Esophagus squamous epithelium (tissue), 5 donors: ENCODE measurements at places on chromosomes 6 and 20.

GRCh38 chr20:58900397-58900796, 47.9 kb downstream of the GNAS start:
- no peak for DNase-seq

DNA sequence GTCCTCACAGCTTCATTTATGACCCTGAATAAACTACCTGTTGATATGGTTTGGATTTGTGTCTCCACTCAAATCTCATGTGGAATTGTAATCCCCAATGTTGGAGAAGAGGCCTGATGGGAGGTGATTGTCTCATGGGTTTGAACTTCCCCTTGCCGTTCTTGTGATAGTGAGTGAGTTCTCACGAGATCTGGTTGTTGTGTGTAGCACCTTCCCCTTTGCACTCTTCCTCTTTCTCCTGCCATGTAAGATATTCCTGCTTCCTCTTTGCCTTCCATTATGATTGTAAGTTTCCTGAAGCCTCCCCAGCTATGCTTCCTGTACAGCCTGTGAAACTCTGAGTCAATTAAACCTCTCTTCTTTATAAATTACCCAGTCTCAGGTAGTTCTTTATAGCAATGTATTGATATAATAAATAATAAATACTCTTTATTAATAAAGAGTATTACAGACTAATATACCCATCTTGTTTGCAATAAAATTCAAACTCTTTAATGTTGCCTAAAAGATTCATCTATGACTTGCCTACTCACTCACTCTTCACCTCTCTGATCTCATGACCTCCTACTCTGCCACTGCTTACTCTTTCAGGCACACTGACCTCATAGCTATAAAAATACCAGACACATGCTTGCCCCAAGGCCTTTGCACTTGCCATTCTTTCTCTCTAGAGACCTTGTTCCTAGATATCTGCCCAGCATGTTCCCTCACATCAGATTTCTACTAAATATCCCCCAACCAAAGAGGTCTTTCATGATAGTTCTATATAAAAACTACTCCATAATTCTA, 256.4 kb upstream of the MARCKS start:
- DNase-seq = no peak

DNA sequence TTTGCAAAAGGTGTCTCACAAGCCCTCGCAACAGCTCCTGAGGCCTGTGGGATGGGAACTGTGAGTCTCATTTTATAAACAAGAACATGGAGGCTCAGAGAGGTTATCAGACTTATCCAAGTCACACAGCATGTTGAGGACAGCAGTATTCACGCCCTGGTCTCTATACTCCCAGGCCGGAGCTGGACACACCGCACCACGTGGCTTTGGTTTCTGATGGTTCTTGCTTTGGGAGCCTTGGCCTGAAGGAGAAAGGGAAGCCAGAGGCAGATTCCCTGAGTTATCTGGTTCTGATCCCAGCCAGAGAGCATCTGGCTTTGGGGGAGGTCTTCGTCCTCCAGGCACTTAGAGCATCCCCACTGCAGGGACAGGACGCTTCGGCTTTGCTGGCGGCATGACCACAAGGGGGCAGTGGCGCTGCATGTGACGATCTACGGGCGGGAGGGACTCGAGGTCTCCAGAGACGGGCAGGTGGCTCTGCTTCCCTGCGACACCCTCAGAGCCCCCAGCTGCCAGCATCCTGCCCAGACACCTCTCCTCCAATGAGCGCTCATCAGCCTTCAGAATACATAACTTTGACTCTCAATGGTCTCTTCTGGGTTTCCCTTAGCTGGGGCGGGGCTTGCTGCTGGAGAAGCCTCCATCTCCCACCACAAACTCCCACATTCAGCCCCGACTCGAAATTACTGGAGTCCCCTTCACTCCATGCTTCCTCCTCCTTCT, 51.4 kb upstream of the SAYSD1 start:
- no peak for DNase-seq

- no peak for DNase-seq
Observed at GRCh38 chr6:98308564-98308963, 525.8 kb upstream of the POU3F2 start.

DNA sequence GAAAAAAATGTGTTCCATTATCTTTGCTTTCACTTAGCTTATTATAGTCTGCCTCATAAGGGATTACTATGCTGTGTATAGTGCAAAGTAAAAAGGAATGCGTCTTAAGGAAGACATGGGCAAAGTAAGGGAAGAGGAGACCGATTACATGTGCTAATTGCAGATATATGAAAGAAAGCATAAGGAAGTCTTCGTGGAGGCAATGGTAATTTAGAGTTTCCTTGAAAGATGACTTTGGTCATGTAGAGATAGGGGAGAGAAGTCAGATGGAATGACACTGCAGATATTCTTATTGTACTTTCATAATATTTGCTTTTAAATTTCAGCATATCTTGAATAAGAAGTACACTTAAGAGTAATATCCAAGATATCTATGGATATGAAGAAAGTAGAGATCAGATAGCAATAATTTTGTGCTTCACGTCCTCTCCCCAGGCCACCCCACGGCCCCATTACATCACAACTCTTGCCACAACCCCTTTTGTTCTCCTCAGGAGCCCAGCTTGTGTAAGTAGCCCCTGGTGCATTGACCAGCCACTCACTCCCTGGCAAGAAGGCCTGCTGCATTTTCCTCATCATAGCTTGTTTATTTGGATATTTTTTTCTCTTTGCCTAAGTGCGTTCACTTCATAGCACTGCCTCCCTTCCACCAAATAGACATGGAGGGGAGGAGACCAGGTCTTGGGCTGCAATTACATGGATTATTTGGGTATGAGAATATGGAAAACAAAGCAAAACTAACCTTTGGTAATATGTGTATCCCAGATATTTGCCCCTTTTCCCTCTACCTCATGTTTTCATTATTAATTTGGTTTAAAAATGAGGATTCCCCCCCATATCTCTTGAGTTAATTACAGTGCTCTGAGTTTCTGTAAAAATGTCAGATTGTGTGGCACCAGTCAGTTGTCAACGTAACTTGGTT, 30.7 kb upstream of the COL10A1 start:
- no peak for DNase-seq

- no peak for DNase-seq
Observed at GRCh38 chr6:114430534-114431124, 87.8 kb upstream of the HS3ST5 start.
